ENCODE measurements at places on chromosomes 1 and 21.

DNA sequence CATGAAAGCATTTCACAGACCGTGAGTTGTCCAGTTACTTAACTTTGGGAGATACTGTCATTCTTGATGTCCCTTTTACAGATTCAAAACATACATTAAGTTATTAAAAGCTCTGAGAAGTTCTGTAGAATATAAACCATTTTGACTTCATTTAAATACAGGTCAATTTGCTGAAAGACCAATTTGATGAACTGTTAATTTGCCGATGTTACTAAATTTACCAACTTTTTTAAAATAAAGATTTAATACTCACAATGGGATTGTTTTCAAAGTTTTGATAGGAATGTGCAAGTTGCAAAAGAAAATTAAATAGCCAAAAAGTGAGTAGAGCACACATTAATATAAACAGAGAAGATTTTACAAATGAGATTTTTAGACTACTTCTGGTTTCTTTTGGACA is 666.1 kb downstream of the SMYD3 start:
- no peak for DNase-seq

DNA sequence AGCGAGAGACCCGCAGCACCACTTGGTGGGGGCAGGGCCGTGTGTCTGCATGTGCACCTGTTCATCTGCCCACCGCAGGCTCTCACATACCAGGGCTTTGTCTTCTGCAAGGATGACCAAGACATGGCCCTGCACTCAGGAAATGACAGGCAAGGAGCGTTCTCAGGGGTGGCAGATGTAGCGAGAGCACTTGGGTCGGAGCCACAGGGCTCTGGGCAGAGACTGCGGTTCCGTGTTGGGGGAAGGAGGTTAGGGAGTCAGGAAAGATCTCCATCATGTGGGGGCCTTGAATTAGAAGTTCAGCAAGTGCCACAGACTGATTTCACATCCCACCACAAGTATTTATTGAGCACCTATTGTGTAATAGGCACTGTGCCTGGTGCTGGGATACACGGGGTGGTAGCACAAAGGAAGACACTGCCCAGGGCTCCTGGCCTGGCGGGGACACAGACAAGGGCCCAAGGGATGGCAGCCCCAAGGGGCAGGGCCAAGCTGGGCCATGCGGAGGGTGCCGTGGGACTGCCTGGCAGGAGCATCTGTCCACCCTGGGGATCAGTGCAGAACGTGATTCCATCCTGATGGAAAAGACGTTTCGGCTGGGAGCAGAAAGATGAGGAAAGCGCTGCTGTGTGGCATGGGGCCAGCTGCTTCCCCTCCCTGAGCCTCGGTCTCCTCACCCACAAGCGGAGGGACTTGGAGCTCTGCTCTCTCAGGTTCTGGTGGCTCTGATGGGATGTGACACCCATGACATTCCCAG is 11.4 kb upstream of the SPSB1 start:
- no peak for DNase-seq

DNA sequence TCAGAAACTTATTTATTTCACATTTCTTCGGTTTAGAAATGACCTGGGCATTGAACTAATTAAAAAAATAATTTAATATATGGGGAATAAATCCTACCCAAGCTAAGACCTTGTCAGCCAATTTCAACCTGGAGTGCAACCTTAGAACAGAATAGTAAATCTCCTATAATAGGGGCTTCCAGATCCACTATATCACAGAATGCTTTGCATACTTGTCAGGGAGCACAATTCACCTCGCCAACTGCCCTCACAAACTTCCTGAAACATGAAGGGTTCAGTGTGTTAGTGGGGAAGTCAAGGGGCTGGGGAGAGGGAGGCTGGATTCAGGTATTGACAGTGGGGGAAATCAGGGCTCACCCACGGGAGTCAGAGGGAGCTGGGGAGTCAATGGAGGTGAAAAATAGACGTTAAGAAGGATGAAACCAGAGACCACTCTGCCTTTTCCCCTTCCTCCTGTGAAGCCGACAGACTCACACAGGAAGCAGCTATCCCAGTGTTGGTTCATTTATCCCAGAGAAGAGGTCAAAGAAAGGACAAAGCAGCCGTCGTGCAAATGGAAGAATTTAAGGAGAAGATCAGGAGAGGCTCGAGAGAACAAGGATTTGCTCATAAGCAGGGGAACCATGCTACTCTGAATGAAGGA is 453.3 kb downstream of the NUF2 start:
- DNase-seq, result no peak

DNA sequence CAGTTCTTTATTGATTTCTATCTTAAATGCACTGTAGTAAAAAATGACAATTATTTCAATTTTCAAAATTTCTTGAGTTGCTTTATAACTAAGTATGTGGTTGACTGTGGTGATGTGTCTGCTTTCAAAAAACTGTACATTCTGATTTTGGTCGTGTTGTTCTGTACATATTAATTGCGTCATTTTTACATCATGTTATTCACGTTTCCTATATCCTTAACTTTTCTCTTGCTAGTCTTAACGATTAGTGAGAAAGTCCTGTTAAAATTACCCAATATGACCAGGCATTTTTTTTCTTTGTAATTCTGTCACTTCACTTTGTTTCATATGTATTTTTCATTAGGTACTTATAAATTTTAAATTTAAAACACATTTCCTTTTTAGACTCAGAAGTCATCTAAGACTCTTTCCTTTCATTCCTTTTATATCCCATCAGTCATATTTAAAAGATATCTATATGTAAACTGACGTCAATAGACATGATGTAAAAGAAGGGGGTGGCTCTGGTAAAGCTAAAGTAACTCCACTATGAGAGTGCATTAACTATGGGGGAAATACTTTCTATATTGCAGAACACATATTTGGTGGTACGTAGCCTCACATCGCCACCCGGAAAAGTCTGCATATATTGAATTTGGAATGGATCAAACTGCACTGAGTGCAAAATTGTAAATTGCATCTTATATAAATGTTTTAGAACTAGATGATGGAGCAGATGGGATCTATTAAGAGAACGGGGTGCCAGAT is 1.1 kb upstream of the COA6 start:
- DNase-seq, result no peak

DNA sequence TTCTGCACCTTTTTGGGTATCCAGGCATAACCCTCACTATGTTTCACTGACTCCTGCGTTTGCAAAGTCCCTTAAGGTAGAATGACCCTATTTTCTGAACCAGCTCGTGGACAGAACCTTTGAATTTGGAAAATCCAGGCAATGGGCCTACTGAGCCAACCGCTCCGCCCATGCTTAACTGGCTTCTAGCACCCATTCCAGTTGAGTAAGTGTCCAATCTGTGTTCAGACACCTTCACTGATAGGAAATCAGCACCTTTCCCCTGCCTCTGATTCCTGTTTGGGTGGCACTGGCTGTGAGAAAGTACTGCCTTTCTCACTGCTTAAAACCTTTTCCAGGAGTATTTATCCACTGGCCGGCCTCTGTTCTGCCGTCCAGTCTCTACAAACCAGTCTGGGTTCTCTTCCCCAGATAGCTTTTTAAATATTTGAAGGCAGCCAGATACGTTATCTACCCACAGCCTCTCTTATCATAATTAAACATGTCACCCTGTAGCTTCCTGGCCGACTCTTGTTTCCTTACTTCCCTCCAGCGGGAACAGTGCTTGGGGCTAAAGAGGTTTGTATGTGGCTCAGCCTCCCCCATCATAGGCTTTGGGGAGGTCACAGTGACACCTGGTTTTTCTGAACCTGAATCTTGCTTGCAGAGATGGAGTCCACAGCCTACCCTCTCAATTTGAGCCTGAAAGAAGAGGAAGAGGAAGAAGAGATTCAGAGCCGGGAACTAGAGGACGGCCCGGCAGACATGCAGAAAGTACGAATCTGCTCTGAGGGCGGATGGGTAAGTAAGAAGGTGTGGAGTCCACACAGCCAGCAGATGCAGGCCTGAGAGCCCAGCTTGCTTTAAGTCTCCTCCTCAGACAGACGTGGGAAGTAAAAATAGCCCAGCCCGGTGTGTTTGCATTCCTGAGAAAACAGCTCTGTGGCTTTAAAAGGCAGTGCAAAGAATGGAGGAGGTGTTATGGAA is 1.3 kb downstream of the POGK start:
- no peak for DNase-seq

GRCh38 chr1:12772520-12772919 is 1.0 kb upstream of the PRAMEF12 start:
- DNase-seq, result no peak

DNA sequence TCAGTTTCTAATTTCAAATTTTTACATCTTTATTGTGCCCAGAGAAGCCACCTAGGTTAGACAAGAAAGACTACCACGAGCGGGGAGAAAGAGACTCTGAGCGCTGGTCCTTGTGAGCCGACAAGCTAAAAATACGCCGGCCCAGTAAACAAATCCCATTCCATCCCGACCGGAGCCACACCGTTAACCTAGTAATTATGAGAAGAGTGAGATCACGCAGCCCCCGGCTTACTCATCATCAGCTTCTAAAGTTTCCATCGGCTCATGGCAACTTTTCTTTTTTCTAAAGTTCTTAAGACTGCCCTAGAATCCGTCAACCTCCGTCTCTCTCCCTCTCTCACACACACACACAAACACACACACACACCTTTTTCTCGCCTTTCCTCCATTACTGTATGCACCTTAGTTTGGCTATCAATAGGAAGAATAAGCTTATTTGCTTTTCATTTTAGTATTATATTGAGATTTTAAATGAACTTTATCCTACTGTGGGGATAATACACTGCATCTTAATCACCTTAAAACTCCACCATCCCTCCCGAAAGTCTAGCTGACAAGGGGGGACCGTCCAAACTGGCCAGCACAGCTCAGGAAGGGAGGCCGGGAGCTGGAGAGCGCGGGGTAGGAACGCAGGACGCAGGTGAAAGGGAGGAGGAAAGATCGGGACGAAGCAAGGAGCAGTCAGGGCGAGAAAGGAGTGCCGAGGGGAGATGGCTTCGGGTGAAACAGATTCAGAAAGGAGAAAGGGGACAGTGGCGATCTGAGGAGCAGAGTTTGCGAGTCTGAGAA is 728 bp downstream of the OTUD7B start:
- peak; percentile 66 for DNase-seq

Measured in globus pallidus (tissue), 1 donor.